CD4-positive, CD25-positive, alpha-beta regulatory T cell (primary cell): ENCODE measurements at places on chromosomes 3 and 15. TPM values are rescaled to one million over a fixed set of nuclear protein-coding genes. Genes with fewer than 3 reads are reported as not detected.

CHST2 gene
- 4.3 TPM for polyA plus RNA-seq

LINGO1 gene
- polyA plus RNA-seq: not detected

STARD9 gene
- 0.24 TPM for polyA plus RNA-seq

GBE1 gene
- polyA plus RNA-seq: 9.6 TPM

RBP2 gene
- not detected for polyA plus RNA-seq

TRAIP gene
- 1.0 TPM for polyA plus RNA-seq
